ENCODE measurements at places on chromosomes 2 and 18.
A peak's percentile ranks its signal among the peaks of the same experiment; 100 is the strongest.

DNA sequence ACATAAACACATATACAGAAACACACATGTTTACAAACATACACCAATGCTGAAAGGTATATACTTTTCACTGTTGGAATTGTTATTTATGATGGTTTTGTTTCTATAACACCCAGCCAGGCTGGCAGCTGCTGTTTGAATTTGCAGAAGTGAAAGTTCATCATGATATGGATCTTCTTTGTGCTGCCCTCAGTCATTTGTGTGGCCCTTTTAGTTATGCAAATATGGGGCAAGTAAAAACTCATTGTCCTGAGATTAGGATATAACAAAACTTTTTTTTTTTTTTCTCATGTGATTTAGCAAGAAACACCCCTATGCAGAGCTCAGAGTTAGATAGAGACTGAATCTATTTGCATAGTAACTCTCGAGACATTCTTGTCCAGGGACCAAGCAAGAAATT, 714.1 kb downstream of the KCNJ3 start:
- DNase-seq, result no peak

GRCh38 chr2:158599609-158600008, 142.9 kb downstream of the PKP4 start:
- DNase-seq, result no peak

- DNase-seq, result no peak
These were observed 262.1 kb downstream of the LPIN1 start for GRCh38 chr2:12008425-12009061.

GRCh38 chr2:136116151-136116812, 1.7 kb downstream of the CXCR4 start:
- DNase-seq, result peak; percentile 47

DNA sequence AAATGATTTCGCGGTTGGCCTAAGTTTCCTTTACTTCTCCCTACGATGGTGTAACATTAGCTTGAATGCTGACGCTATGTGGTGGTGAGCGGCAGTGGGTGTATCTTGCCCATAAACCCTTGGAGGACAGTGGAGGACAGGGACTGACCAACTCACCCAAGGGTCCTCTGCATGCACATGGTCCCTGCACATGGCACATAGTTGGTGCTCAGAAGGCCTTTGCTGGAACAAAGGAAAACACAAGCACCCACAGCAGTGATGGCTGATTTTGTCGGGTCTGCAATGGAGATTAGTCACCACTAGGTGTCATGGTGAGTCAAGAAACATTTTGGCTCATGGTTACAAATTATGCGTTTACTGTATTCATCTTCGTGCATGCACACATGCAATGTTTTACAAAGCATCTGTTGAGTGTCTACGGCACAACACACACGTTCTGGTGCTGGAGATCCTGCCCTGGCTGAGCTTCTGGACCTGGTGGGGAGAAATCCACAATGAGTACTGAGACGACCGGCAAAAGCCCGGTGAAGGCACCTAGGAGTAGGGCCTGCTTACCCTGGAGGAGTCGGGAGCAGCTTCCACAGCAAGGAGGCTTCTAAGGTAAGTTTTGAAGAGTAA, 44.0 kb downstream of the PDCL3 start:
- peak; percentile 72 for DNase-seq

- no peak for DNase-seq
These were observed 57.9 kb downstream of the DCDC2C start for GRCh38 chr2:3761272-3761671.

- no peak for DNase-seq
These were observed 118.4 kb upstream of the DAPL1 start for GRCh38 chr2:158676696-158677095.

DNA sequence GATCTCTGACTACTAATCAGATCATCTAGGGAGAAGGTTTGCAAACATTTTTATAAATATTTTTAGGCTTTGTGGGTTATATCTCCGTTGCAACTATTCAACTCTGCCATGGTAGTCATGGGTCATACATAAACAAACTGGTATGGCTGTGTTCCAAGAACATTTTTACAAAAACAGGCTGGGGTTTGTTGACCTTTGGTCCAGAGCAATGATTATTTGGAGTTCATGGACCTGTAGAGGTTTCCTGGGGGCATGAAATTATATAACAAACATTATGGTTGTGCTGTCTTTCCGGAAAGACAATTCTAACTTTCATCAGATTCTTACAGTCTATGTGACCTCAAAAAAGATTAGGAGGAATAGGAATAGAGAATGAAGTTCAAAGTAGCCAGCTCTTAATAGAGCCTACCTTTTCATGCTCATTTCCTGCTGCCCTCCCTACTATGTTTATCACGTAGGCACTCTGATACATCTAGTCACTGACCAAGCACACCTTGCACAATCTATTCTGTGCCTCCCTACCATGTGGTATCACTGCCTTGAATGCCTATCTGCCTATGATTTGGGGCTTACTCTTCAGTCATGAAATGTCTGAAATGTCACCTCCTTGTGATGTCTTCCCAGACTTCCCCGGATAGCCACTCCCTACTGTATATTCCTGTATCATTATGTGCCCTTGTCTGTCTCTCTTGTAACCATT, 102.4 kb upstream of the SCN1A start:
- DNase-seq, result no peak

- no peak for DNase-seq
These were observed 5.4 kb downstream of the CXCR4 start for GRCh38 chr2:136112317-136113208.
